ENCODE measurements at places on chromosomes 7 and 10.

DNA sequence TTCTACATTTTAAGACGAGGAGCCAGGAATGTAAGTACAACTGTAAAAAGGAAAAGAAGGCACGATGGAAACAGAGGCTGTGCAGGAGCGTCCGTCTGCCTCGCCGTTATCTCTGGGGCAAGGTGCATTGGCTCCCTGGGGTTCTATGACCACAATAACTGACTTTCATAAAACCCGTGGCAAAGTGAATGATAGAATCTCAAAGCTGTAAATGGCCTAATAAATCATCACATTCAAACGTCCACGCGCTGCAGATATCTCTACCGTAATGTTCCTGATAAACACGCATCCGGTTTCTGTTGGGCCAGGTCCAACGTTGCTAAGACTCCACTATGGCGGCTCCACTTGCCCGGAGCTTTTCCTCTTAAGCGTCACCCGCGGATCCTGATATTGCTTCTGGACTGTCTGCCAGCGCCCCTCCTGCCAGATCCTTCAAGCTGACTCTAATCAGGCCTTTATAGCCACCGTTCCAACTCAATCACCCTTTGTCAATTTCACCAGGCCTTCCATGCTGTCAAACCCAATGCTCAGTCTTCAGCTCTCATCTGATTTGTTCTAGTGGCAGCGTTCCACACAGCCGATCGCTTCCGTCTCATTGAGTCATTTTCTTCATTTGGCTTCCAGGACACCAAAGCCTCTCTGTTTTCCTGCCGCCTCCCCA, 265.6 kb upstream of the FOXK1 start:
- no peak for DNase-seq

GRCh38 chr10:5297466-5297865, 67.3 kb upstream of the UCN3 start:
- DNase-seq: no peak

DNA sequence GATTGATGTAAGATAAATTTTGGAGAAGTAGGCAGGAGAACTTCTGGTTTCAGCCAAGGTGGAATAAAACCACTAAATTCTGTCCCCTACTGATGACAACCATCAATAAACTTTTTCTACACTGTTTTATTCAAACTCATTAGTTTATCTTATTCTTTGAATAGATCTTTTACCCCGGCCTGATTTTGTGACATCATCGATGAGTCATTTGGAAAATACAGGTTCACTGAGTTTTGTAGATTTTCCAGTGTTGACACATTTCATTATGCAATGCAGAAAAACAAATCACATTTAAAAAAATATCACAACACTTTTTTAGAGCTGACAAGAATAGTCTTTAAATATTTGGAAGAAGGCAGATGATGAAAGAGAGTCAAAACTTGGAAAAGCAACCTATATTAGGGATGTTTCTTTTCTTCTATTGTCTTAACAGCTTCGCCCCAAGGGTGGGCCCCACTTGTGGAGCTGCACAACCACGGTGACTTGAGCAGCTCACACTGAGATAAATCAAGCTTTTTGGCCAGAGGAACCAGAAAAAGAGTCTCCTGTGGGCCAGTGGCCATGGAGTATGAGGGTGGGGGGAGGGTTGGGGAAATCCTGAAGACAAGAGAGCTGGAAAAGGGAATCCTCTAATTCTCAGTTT, 112.8 kb downstream of the PTEN start:
- DNase-seq: no peak

- DNase-seq: no peak
These were observed 57.1 kb downstream of the CHRM2 start for GRCh38 chr7:136925556-136925955.

DNA sequence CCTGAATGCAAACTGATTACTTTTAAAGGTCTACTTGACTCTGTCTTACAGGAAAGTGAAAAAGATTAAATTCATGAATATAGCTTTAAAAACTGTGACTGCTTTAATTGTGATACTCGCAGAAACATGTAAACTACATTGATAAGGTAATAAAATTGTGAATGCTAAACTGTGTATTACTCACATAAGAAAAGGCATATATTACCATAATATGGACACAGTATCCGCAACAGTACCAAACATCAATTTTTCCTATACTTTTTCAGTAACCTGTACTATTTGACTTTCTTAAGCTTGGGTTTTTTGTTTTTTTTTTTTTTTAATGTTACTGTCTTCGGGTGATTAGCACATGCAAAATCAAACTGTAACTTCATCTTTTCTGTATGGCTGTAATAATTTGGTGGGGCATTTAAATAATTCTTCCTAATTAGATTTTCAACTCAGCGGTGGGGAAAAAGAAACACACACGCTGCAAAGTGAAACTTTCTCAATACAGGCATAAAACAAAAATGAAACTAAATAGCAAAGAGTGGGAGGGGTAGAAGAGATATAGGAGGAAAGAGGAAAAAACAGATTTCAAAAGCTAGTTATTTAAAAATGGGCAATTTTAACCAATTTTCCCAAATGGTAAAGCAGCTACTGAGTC, 23.2 kb downstream of the NT5C3A start:
- DNase-seq: no peak

DNA sequence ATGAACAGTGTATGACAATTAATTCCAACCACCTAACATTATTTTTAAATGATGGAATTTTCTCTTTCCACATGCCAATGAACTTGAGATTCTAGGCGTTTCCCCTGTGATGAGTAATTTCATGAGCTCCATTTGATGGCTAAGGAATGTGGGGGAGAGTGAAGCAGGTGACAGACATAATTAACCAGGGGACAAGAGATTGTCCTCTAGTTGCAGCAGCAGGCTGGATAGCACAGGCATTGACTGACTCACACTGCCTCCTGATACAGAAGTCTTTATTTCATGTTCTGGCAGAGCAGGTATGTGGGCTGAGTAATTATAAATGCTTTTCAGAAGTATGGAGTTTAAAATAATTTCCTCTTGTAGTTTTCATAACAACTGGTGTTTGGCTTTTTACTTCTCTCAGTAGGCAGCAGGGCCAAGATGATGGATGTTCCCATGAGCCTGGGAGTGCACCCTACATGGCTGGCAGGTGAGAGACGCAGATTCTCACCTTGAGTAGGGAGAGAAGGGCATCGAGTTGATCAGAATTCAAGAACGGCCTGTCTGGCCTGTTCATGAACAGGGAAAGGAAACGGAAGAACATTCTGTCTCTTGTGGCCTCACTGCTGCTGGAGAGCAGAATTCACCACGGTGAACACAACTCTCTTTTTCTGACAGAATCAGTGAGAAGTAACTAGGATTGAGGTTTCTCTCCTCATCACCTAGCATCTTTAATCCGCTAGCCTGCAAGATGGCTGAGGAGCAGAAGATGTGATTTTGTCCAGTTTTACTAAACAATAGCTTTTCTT, 118.8 kb downstream of the AOAH start:
- no peak for DNase-seq

Data from brain pericyte (primary cell).